ENCODE measurements at places on chromosomes 4 and X. TPM values are rescaled to one million over a fixed set of nuclear protein-coding genes. Genes with fewer than 3 reads are reported as not detected.

ZXDB gene
- 3.8 TPM for total RNA-seq

CYLC1 gene
- not detected for total RNA-seq

FUNDC1 gene
- 4.9 TPM for total RNA-seq

TTC29 gene
- total RNA-seq: 2.1 TPM

GRIA3 gene
- total RNA-seq: 12.4 TPM

MMRN1 gene
- total RNA-seq: 266 TPM
